ENCODE measurements at places on chromosomes 6 and 20. TPM values are rescaled to one million over a fixed set of nuclear protein-coding genes. Genes with fewer than 3 reads are reported as not detected.

- no peak for DNase-seq
Measured at GRCh38 chr20:44615169-44615791, 32.9 kb downstream of the PKIG start.

Gene OR2H1
- not detected for polyA plus RNA-seq

Gene TSHZ2
- polyA plus RNA-seq = 11.0 TPM

Gene ENPP1
- polyA plus RNA-seq = 21.3 TPM

Gene RARS2
- polyA plus RNA-seq = 65.5 TPM
